ENCODE measurements at places on chromosomes 13 and 19. TPM values are rescaled to one million over a fixed set of nuclear protein-coding genes. Genes with fewer than 3 reads are reported as not detected.

Gene ZNF329
- total RNA-seq, result 17.0 TPM

DNA sequence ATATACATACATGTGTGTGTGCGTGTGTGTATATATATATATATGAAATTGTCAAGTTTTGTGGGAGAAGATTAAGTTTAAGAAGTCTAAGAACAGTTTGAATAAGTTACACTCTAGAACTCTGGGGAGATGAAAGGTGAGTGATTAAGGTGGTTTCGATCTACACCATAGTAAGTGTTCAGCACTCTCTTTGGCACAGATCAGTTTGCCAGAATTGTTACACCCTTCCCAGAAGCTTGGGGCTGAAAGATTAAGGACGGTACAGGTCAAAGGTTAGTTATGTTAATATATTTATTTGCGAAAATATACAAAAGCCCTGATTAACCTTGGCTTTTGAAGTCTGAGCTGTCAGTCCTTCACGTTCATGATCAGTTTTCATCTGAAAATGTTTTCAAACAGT lies 309.1 kb downstream of the KLF5 start:
- no peak for DNase-seq

Gene HSPBP1
- 31.5 TPM for total RNA-seq

DNA sequence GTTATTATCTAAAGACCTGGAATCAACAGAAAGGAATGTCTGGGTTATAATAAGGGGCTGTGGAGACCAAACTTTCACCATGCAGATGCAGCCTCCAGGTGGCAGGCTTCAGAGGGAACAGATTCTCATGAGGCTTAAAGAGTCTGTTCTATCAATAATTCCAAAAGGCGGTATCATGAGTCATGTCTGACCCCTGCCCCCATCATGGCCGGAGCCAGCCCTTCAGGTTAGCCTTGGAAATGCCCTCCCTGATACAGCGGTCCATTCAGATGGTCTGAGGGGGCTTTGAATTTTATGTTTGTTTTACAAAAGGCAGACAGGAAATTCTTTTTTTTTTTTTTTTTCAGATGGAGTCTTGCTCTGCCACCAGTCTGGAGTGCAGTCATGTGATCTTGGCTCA lies 21.7 kb upstream of the LAMP1 start:
- peak; percentile 71 for DNase-seq

Gene TINCR
- 1.8 TPM for total RNA-seq

- DNase-seq, result no peak
Measured at GRCh38 chr13:25625414-25625813, 253.6 kb downstream of the ATP8A2 start.

DNA sequence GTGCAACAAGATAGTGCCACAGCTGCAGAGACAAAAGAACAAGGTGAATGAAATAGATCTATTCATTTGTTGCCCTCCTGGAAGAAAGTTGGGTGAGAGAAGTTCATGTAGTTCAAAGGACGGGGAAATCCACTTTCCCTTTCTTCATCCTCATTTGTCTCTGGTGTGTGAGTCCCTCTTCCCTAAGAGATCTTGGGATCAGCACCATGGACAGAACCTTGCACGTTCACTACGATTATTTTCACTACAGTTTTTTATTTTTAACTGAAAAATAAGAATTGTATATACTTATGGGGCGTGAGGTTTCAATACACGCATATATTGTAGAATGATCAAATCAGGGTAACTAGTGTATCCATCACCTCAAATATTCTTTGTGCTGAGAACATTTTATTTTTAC lies 29.2 kb downstream of the NLRP5 start:
- DNase-seq, result no peak

DNA sequence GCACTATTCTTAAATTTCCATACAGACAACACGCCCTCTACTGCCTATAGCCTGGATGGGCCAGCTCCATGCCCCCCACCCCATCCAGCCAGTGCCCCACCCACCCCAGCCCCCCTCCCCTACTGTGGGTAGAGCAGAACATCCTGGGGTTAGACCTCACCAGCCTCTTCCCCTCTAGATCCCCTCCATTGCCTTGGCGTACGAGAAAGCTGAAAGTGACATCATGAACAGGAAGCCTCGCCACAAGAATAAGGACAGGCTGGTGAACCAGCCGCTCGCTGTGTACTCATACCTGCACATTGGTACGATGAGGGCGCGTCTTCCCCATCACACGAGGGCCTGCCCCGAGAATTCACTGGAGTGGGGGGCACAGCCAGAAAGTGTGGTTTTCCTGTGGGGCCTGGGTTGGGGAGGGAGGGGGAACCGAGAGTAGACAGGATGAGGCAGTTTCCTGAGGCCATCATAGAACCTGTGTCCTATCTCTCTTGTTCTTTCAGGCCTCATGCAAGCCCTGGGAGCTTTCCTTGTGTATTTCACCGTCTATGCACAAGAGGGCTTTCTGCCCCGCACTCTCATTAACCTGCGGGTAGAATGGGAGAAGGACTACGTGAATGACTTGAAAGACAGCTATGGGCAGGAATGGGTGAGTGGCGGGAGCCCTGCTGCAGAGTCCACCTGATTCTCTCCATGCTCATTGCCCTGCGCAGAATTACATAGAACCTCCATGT lies 29.1 kb downstream of the ATP12A start:
- DNase-seq, result no peak

- DNase-seq, result no peak
Measured at GRCh38 chr13:63636316-63636993, 2220.8 kb upstream of the PCDH20 start.

Gene ADGRE3
- total RNA-seq, result not detected

Gene SOX1
- total RNA-seq, result not detected

- DNase-seq, result no peak
Measured at GRCh38 chr13:44814161-44814560, 175.1 kb downstream of the NUFIP1 start.

Gene KLK2
- total RNA-seq, result not detected

Gene HIF3A
- total RNA-seq, result 56.8 TPM

GRCh38 chr13:71290963-71291841 lies 575.8 kb downstream of the DACH1 start:
- DNase-seq, result no peak

DNA sequence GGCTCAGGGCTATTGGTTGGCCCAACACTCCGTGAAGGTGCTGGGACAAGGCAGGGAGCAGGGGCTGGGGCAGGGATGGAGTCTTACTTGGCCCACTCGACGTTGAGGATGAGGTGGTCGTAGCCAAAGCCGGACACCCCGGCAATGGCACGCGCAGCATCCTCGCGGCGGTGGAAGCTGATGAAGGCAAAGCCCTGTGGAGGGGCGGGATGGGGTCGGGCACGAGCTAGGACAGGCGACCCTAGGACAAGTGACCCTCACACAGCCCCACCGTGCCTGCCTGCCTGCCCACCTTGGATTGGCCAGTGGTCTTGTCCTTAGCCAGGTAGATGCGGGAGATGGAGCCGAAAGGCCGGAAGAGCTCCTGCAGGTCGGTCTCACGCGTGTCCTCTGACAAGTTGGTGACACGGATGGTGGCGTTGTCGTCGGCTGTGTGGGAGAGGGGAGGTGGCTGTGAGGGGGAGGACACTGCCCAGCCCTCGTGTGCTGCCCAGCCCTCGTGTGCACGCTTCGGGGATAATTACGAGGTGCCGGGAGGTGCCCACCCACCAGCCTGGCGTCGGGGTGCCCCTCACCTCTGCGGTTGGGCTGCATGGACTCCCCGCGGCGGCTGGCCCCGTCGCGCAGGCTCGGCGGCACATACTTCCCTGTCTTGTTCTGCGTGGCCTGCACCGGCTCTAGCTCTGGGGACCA lies 4.0 kb downstream of the P2RY11 start:
- DNase-seq, result no peak

DNA sequence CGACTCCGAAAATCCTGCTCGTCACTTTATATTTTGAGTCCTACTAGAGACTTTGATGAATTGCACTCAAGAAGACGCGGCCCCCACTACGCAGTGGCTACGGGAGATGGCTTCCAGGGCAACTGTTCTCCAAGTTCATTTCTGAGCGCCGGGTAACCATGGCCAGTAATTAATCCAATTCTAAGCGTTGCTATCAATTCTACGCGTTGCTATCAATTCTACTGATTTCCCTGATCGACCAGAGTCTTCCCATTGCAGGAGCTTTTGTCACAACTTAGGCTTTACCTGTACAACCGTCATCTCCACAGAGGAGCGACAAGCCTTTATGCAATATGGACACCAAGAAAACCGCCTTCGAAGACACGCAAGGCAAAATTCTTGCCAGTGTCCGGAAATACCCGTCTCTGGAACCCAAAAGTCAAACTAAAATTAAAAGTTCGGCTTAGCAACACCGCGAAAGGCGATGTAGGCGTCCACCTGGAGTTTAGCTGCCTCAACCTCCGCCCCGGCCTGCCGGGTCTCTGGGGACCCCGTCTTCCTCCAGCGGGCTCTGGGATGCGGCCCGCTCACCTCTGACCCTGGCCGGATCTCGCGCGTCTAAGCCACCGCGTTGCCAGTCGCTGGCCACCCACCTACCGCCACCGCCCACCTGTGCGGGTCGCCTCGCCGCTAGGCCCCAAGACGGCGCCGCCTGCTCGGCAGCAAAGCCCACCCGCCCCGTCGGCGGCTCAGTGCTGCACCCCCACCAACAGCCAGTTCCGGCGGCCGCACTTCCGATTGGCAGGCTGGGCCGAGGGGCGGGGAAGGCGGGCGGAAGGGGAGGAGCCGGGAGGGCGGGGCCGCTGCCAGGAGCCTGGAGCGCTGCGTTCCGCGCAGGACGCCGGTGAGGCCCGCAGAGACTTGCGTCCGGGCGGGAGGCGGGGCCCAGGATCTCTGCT lies at the start of gene SUPT20H:
TSS of gene SUPT20H (minus strand) at position 779 of the 938 bp plus-strand sequence. CDS start 8,198 bp downstream, outside the sequence.
- DNase-seq, result peak; percentile 96

DNA sequence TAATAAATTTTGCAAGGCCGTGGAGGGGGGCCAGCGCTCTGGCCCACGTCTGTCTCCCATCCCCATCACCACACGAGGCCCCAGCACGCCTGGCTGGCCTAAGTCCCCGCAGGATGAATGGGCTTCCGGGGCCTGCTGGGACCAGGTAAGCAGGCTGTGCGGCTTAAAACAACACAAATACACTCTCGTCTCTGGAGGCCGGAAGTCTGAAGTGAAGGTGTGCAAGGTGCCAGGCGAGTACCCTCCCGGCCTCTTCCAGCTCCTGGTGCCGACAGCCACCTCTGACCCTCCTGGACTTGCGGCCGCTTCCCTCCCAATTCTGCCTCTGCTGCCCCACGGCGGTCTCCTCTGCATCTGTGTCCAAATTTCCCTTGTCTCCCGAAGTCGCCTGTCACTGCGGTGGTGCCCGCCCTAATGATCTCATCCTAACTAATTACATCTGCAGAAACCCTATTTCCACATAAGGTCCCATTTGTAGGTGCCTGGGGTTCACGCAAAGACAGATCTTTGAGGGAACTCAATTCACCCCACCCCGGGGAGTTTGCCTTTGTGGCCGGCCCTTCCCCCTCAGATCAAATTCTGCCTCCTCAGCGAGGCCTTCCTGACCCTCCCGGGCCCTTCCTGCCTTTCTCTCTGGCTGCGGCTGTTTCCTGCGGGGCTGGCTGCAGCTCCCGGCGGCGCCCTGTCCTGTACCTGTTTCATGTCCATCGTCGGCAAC lies 8.1 kb upstream of the PTBP1 start:
- DNase-seq, result no peak

DNA sequence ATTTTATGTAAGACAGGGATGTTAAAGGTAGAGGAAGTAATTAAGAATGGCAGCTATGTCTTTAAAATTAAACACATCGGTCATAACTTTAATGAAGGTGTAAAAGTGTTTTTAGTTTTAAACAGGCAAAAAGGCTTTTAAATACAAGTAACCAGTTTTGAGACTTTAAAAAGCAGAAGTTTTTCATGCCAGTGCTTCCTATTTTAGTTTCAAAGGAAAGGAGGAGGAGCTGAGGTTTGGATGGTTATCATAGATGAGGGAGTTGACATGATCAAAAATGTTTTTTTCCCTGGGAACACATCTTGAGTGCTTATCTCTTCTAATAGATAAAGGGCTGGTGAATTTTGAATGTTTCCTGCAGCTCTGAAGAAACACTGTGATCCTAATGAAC lies 42.9 kb downstream of the LRCH1 start:
- DNase-seq, result no peak

Measured in hepatocyte (in vitro differentiated cells).